ENCODE measurements at places on chromosomes 2 and 18.
A peak's percentile ranks its signal among the peaks of the same experiment; 100 is the strongest.

- no peak for DNase-seq
Observed at GRCh38 chr2:133422931-133423351, 145.3 kb downstream of the NCKAP5 start.

DNA sequence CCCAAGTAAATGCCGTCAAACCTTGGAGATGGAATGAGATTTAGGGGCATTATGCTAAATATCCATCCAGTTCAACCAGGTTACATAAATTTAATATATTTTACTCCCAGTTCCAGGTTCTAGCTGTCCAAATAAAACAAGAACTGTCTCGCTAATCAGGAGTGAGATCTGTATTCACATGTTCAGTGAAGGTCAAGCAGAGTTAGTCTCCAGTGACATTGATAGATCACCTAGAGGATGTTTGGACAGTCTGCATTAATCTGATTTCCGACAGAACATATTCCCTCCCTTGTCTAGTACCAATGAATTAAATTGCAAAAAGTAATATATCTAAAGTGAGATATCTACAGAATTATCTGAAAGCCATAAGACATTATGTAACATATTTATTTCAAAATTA lies 979.4 kb upstream of the CNTNAP5 start:
- no peak for DNase-seq

- no peak for DNase-seq
Observed at GRCh38 chr2:200787351-200788120, 24.2 kb upstream of the BZW1 start.

DNA sequence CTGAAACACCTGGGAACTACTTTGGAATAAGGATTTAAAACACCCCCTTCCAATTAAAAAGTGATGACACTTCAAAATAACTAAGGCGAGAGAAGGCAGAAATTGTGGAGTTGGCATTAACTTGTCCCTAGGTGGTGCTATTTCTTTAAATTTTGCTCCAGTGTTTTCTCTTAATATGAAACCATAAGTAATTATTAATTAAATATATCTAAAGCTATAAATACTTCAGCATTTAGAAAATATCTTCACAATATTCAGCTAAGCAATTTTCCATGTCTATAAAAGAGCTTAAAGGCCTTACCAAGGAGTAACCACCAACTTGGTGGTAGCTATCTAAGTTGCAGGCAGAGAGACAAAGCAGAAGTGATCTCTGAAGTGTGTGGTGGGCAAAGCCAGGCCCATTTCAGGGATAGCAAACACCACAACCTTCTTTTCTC lies 186.8 kb upstream of the PGAP1 start:
- DNase-seq: peak; percentile 28

- DNase-seq: no peak
Observed at GRCh38 chr2:219157396-219157795, 3.2 kb downstream of the NHEJ1 start.

DNA sequence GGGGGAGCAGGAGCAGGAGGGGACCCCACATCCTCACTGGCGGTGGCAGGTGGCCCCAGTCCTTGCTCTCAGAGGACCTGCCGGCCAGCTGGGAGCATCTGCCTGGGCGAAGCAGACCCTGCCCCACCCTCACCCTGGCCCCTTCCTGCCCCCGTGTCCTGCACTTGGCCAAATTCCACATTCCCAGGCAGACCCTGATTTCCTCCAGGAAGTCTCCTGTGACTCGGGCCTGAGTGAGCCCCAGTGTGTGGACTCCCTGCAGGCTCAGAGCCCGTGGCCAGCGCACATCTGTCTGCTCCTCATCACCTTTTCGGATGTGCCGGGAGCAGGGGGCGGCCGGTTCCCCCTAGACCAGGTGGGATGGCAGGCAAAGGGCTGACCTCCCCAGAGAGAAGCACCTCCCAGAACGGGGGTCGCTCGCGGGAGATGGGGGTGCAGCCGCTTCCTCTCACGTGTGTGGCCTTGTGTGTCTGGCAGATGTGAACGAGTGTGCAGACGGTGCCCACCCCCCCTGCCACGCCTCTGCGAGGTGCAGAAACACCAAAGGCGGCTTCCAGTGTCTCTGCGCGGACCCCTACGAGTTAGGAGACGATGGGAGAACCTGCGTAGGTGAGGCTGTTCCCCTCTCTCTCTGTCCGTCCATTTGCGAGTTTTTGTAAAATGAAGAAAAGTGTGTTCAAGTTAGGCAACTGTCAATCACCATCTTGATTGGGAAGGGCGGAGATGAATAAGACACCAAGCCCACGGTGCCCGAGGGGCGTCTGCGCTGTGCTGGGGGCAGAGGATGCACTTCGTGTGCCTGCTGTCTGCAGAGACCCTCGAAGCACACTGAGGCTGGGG lies 90.4 kb downstream of the TPO start:
- DNase-seq: no peak

- DNase-seq: no peak
Observed at GRCh38 chr2:2232167-2232566, 98.9 kb downstream of the MYT1L start.

GRCh38 chr18:22165603-22166068 lies 3.8 kb upstream of the GATA6 start:
- DNase-seq: no peak

- no peak for DNase-seq
Observed at GRCh38 chr2:191664823-191665677, 12.9 kb upstream of the NABP1 start.

DNA sequence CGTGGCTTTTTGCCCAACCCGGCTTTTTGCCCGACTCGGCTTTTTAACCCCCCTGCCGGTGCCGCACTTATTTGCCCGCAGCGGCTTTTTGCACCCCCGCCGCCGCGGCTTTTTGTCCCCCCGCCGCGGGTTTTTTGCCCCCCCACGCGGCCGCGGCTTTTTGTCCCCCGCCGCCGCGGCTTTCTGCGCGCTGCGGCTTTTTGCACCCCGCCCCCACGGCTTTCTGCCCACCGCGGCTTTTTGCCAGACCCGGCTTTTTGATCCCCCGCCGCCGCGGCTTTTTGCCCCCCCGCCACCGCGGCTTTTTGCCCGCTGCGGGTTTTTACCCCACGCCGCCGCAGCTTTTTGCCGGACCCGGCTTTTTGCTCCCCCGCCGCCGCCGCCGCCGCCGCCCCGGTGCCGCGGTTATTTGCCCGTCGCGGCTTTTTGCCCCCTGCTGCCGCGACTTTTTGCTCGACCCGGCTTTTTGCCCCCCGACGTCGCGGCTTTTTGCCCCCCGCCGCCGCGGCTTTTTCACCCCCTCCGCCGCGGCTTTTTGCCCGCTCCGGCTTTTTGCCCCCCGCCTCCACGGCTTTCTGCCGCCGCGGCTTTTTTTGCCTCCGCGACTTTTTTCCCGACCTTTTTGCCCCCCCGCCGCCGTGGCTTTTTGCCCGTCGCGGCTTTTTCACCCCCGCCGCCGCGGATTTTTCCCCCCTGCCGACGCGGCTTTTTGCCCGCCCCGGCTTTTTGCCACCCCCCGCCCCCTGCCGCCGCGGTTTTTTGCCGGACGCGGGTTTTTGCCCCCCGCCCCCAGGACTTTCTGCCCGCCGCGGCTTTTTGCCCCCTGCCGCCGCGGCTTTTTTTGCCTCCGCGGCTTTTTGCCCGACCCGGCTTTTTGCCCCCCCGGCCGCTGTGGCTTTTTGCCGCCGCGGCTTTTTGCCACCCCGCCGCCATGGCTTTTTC lies 2786.5 kb downstream of the RPIA start:
- DNase-seq: no peak

- DNase-seq: no peak
Observed at GRCh38 chr18:76765649-76766048, 56.7 kb upstream of the ZNF236 start.

All from GM19239 (cell line).